ENCODE measurements at places on chromosomes 4 and X.

- no peak for DNase-seq
These were observed 23.0 kb downstream of the RPA4 start for GRCh38 chrX:96906741-96907140.

- no peak for DNase-seq
These were observed 20.9 kb upstream of the CCDC149 start for GRCh38 chr4:24933684-24934275.

GRCh38 chr4:4631150-4631549, 89.3 kb upstream of the STX18 start:
- no peak for DNase-seq

DNA sequence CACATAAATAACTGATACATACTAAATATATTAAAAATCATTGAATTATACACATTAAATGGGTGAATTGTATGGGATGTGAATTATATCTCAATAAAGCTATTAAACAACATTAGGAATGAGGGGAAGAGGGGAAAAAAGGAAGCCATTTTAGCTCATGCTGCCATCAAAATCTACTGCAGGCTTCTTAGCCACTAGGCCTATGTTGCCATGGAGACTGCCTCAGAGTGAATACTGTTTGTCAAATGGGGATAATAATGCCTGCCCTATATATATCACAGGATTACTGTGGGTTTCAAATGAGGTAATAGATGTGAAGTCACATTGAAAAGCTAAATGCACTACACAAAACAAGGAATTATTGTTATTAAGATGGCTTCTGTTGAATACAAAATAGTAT, 21.2 kb downstream of the TMEM255A start:
- DNase-seq, result no peak

DNA sequence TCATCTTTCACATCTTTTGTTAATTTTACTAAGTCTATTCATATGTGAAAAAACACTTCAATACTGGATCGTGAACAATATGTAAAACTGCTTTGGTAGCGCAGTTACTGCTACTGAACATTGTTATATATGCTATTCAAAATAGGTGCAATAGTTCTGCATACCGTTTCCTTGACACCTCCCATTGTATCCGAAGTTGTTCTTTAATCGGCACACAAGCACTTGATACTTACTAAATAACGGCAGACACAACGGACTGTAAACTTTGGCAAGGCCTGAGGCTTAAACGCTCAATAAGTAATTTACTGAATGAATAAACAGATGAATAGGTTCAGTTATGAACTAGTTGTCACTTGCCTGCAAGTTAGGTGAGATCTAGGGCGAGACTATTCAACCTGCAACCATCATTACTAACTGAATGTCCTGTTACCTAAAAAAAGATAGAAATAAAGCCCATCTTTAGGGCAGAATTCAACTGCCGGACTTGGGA, 620 bp downstream of the ANAPC10 start:
- DNase-seq, result no peak

- no peak for DNase-seq
These were observed 493.8 kb upstream of the ZFP42 start for GRCh38 chr4:187501731-187502130.

DNA sequence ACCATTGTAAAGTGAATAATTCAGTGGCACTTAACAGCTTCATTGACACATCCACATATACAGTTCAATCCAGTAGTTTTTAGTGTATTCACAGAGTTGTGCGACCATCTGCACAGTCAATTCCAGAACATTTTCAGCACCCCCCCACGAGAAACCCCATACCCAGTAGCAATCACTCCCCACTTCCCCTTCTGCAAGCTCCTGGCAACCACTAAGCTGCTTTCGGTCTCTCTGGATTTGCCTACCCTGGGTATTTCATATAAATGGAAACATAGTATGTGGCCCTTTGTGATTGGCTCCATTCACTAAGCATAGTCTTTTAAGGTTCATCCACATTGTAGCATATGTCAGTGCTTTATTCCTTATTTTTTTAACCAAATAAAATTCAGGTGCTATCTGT, 10.0 kb downstream of the MSL3 start:
- no peak for DNase-seq

- DNase-seq, result no peak
These were observed 10.8 kb downstream of the NOX1 start for GRCh38 chrX:100863326-100863864.

DNA sequence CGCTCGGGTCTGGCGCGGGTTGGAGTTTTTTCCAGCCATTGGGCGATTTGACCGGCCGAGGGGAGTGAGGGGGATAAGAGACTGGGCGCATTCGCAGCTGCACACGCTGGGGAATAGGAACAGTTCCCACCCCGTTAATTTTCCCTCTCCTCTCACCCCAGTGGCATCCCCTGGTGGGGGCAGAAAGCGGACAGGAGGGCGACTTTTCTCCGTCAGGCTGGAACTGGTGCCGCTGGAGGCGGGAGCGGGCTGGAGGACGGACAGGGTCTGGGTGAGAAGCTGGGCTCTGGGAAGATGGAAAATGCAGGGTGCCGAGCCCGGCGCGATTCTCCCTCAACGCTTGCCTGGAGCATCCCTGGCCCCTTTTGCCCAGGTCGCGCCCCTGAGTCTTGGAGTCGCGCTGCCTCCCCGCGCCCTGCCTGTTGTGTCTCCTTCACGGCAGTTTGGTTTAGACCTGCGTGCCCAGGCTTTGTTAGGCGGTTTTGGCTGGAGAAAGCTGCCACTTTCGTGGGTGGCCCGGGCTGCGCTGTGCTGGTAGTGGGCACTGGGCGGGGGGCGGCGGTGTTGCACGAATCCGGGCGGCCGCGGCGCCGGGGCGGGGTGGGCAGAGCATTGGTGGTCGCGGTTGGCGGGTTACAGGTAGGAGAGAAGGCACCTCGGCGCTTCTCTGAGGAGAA, 2.0 kb downstream of the ADGRL3 start:
- DNase-seq, result no peak

DNA sequence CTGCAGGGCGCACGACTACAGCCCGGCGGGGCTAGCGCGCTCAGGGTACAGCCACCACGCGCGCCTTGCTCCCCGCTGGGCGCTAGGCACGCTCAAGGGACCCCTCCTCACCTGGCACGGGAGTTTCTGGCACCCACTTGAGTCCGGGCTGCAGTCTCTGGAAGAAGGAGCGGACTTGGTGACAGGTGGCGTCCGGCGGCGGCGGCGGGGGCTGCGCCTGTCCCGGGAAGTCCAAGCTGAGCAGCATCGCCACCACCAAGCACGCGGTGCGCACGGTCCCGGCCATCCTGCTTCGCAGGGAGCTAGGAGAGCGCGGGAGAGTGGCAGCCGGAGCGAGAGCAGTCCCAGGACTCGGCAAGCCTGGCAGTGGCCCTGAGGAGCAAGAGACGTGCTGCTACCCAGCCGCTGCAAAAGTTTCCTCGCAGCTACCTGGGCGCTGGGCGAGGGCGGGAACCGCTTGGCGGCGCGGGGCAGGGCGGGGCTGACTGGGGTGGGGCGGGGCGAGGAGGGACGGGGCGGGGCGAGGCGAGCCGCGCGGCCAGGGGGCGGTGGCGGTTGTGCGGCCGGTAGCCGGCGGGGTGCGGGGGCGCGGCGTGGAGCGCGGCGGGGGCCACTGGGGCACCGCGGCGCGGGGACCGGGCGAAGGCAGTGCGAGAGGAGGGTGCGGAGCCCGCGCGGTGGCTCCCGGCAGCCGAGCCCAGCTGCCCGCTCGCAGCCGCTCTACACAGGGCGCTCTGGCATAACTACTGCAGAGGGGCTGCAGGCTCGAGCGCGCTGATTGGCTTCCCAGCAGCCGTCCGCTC, at the start of gene GPC3:
GPC3 (minus strand) TSS at position 431 of the 803 bp plus-strand sequence.
- peak; percentile 61 for DNase-seq

GRCh38 chr4:6715704-6716017, 313 bp upstream of the BLOC1S4 start:
- no peak for DNase-seq

- no peak for DNase-seq
These were observed 6.3 kb upstream of the NKX1-1 start for GRCh38 chr4:1412376-1413203.

DNA sequence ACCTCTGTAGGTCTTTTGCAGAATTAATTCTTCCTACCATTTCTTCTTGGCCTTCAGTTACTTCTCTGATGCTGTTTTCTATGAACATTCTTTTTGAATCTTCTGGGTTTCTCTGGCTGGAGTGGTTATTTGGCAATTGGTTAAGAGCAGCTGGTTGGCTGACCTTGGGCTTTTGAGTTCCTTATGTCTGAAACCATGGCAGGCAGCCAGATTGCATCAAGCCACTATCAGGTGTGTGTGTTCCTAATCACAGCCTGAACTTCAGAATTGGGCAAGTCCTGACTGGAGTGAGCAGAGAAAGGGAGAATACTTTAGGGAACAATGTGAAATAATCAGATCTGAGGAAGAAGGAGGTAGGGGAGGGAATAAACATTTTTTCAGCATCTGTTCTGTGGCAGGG, 90.2 kb downstream of the ARHGAP10 start:
- DNase-seq, result no peak

DNA sequence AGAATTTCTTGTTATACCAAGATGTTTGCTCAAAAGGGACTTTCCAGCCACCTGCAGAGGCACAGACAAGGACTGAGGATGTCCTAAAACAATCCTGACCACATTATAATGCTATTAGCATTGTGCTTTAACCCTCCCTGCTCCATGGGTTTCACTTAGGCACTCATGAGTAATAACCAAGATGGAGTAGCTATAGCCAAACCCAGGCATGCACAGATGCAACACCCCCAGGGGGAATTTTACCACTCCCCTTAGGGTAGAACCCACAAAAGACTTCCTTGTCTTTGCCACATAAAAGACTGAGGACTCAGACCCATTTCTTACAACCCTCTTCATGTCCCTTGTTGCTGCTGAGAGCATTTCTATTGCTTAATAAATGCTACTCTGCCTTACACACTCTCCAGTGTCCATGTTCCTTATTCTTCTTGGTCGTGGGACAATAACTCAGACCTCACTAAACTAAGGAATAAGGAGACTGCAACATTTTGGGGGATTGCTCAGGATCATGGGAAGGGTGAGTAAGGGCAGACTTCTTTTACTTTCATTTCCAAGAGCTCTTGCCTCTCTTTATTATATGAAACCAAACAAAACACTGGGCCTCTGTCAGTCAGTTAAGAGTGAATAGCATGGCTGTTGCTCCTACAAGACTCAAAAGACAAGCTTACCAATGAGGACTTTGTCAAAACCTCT, 103.5 kb downstream of the TECRL start:
- no peak for DNase-seq
